ENCODE measurements at places on chromosomes 3 and 15. TPM values are rescaled to one million over a fixed set of nuclear protein-coding genes. Genes with fewer than 3 reads are reported as not detected.

POLQ gene
- total RNA-seq = 6.4 TPM

MB21D2 gene
- 21.6 TPM for total RNA-seq

DNA sequence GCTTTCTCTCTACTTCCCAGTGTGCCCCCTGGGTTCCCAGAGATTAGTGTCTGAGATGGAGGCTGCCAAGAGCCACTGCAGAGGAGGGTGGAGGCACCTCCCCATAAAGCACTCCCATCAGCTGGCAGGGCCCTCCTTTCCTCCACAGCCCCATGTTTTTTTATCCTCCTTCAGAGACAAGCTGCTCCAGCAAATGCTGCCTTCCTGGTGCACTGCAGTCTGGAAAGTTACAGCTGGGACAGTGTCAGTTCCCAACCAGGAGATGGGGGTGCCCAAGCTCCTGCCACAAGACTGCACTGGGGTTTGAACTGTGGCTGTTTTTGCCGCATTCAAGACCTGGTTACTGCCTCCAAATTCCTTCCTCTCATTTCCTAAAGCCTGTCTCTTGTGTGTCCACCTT, 206.1 kb downstream of the CADPS start:
- DNase-seq = no peak

MEIS2 gene
- total RNA-seq = 73.0 TPM

DNA sequence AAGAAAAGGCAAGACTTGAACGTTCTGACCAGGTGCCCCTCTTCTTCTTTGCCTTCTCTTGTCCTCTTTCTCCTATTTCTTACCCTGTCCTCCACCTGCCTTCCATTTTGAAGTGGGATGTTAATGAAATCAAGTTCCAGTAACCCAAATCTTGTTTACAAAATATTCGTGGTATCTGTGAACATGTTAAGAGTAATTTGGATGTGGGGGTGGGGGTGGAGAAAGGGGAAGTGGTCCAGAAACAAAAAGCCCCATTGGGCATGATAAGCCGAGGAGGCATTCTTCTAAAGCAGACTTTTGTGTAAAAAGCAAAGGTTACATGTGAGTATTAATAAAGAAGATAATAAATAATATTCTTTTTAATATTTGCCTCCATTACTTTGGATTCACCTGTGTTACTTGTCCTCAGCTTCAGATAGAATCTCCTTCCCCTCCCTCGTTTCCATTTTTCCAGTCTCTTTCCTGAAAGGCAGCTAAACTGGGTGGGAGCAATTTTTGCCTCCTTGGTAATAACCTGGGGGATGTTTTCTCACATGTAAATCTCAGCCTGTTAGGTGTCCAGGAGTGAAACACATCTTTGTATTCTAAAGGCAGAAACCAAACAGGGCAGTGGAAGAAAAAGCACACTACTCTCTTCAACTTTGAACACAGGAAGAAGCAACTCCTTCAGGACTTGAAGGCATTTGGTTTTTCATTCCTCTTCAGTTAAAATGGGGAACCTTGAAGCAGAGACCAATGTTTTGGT, 3.2 kb downstream of the CHST2 start:
- DNase-seq = no peak

DNA sequence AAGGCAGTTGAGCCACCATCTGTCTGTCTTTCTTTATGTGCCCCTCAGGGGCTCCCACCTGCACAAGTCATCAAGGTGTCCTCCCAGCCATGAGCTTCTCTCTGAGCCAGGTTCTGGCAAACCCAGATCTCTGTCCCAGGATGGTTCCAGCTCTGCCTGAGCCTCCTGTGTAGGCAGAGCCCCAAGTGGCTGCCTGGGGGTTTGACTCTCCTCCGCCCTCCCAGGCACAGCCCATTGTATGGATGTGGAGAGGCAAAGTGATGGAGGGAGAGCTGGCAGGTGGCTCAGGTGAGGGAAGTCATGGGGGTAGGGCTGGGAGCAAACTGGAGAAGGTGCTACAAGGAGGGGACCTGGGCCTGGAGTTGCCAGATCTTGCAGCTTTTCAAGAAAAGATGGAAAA, 56.9 kb downstream of the GRIP2 start:
- DNase-seq = no peak

DNA sequence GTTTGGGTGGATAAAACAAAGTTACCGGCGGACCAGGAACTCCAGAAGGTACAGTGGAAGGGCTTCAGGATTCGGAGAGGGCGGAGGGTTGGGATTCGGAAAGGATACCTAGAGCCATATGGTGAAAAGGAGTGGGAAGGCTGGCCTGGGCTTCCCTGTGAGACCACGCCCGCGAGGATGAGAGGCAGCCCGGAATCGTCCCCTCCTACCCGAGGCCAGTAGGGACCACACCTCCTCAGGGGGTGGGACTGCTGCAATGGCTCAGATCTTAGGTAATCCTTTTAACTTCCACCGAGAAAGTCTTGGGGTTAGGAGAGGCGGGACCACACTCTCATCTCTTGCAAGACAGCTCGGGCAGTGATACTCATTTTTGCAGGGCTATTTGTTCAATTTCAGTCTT, 511.3 kb downstream of the OCA2 start:
- DNase-seq = no peak

DNA sequence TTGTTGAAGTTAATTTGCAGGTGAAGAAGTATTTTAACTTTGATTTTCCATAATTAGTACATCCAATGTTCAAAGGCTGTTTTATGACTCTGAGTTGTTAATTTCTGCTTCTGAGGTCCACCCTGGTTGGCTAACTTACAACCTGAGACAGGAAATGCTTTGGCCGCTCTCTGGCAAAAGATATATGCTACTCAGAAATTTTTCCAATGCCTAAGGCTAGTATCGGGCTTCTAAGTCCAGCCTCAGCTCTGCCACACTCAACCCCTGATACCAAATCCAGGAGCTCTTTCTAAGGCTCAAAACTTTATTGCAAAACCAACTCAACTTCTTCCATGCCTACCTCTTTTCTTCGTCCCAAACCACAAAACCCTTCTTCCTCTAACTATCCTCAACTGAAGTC, 192.9 kb downstream of the NEK10 start:
- DNase-seq = no peak

DNA sequence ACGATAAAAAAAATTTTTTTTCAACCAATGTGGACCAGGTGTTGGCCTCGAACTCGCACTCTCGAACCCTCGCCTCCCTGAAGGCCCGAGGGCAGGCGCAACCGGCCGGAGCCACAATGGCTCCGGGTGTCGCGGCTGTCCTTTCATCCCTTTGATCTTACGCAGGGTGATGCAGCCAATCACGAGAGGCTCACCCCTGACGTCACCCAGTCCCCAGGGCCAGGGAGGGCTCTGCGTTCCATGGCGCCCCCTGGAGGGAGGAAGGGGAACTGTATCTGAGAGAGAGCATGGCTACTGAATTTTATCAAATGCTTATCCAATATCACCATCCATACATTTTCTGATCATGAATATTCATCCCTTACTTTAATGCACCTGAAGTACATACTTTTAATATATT, 15.4 kb upstream of the GMNC start:
- no peak for DNase-seq

- DNase-seq = no peak
Measured at GRCh38 chr3:117874028-117874690, 1160.5 kb downstream of the IGSF11 start.

PSTPIP1 gene
- not detected for total RNA-seq

DNA sequence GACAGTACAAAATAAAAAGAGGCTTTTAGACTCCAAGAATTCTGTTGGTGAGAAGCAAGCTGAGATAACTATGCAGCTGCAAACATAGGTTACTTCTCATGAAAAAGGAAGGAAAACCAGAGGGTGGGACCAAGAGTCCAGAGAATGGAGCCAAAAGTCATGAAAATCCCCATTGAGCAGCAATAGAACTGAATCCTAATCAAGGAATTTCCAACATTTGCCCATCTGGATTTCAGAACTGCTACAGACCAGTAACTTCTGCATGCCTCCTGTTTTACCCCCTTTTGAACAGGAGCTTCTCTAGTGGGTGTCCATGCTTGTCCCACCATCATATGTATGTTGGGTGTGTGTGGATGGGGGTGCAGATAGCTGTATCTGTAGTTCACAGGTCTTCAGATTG, 33.6 kb upstream of the BNC1 start:
- no peak for DNase-seq

DNA sequence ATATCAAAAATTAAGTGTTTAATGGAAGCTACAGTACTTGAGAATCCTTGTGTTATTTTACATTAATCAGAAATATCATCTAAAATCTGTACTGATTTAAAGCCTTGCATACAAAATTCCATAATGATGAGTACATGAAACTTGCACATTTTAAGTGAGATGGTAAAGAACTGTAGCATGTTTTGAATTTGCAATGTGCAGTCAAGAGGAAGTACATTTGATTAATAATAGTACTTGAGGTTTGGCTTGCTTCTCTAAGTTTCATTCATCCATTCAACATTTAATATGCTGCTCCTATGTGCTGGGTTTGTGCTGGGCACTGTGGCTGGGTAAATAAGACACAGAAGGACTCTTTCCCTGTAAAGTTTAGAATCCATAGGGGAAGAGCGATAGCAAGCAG, 332.3 kb downstream of the CNTN3 start:
- DNase-seq = no peak
